ENCODE measurements at places on chromosomes 4 and X.

DNA sequence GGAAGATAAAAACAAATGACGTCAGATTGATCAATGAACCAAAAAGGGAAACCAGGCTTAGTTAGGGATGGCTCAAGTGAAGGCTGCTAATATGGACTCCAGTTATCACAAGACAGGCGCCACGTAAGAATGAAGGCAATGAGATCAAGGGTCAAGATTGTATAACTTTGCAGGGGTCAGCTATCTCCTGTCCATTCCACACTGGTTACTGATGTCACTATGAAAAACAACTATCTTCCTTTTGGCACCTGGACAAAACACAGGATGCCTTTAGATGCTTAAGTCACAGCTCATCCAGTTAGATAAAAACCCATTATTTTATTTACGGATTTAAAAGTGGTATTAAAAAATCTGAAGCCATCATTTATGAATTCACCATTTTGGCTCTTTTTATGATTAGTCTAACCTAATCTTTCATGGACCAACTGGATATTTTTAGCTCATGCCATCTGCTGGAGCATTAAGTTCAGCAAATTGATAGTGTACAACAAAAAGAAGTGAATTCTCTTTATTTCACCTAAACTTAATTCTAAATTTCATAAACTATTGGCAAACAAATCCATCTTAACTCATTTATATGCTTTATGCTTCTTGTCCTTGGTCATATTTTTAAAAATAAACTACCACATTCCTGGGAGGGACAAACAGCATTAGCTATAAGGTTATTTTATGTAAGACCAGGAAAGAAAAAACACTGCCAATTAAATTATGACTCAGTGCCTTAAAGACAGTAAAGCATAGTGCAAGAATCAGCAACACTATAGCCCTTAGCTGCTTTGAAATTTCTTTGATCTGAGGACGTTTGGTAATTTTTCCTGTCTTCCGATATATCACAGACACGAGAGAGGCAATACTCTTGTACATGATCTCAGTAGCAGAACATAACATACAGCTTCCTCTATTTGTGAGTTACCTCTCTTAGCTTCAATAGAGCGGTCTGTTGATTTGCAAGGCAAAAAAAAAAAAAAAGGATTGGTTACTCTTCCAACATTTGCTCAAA is 27.0 kb downstream of the DHX15 start:
- no peak for DNase-seq

DNA sequence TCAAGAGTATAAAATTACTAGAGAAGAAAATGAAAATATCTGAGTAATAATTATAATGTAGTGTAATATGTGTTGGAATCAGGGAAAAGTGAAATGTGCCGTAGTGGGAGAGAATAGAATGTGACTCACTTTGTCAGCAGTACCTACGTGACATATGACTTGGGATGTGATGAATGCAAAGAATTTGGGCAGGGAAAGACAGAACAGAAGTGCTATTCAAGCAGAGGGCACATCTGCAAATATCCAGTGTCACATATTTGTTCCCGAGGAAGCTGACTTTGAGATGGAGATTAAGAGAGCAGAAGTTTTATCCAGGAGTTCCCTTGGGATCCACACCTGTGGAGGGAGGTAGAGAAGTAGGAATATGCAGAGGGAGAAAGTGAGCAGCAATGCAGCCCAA is 69.3 kb upstream of the HS3ST1 start:
- DNase-seq: no peak

GRCh38 chr4:146029147-146029546 is 90.5 kb upstream of the ZNF827 start:
- no peak for DNase-seq

- no peak for DNase-seq
Measured at GRCh38 chr4:20565075-20565721, 135.1 kb upstream of the PACRGL start.

DNA sequence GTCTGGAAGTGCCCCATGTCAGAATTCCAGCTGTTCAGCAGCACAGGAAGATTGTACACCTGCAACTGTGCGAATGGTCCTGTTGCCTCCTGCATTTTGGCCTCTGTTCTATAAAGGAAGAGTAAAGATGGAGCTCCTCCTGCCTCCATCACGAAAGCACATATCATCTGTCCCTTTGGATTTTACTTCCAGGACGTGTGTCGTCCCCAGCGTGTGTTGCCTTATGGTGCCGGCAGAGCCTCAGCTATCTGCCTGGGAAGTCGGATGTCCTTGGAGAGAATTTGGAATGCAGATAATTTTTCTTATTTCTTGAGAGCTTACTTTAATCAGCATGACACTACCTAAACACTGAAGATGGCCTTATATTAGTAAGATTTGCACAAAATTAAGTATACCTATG is 97.7 kb downstream of the GATB start:
- DNase-seq: no peak

DNA sequence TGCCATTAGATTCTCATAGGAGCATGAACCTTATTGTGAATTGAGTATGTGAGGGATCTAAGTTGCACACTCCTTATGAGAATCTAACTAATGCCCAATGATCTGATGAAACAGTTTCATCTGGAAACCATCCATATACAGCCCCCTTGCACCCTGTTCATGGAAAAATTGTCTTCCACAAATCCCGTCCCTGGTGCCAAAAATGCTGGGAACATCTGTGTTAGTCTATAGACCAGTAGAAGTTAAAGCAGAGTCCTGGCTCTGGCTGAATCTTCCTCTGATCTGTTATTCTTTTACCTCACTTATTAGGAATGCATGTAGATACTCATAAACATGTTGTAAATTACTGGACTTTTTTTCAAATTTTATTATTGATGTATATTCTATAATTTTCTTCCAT is 29.2 kb downstream of the SULT1B1 start:
- no peak for DNase-seq

DNA sequence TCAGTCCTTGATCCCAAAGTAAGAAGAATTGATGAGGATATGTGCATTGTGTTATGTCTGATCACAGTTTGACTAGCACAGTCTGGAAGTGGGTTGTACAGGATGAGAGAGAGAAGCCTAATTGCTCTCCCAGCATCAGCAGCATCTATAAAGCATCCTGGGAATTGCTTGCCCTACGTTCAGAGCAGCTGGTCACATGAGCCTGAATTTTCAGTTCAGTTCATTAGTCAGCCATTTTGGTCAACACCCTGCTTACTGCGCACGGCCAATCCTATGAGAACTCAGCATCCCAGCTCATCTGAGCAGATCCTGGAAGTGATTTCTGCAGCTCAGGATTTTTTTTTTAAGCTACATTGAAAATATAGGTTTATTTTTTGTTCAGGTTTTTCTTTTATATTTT is at the start of gene RUFY3:
RUFY3 (plus strand) TSS at position 218 of the 400 bp plus-strand sequence. CDS start 610 bp downstream, outside the sequence.
- no peak for DNase-seq

DNA sequence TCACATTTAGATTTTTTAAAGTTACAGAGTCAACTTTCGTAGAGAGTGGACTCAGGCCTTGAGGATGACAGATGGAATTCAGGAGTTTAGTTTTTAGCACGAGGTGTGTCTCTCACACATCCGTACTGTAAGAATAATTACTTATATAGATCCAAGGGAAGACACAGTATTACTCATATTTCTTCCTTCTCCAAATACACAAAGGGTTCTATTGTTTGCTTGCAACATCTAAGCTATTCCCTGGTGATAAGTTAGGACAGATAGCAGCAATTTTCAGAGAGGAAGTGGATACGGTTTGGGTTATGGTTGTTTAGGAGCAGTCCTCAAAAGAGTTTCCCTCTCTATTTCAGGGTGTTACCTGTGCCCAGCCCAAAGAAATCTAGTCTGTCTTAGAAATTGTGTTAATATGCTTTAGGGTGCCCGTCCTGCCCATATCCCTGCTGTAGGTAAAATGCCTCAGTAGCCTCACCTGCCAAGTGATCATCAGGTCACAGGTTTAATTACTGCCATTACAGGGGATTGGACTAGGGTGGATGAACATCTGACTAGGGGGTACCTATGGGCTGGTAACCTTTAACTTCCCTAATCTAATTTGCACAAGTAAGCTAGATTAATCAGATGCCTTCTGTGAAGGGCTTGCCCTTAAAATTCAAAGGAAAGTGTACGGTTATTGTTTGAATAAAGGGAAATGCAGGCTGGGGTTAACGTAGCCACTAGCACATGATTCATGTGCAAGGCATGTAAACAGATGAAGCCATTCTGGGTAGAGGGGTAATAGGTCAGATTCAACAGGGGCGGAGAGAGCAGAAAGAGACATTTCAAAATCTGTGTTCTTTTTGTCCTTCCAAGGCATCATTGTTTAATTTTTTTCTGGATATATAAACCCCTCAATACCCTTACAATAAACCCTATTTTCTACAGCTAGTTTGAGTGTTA is 8.7 kb upstream of the PPP3CA start:
- no peak for DNase-seq

DNA sequence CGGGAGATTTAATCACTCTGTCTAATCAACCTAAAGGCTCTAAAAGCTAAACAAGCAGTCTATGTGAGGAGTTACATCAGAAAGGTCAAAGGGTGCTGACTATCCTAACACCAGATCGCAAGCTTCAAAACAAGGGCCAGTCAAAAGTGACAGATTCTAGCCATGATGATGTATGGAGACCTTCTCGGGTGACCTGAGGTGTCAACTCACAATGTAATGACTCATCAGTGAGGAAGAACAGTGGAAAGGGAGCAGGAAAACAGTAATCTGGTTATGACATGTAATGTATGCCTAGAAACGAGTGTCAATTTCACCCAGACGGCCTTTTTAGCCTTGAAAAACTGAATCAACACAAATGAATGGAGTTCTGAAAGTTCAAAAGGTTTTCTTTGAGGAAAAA is 375.3 kb downstream of the IDS start:
- DNase-seq: no peak
